ENCODE measurements at places on chromosomes 2 and 18.

- DNase-seq = peak; percentile 89
These were observed 21.9 kb downstream of the TEX44 start for GRCh38 chr2:231614559-231615057.

DNA sequence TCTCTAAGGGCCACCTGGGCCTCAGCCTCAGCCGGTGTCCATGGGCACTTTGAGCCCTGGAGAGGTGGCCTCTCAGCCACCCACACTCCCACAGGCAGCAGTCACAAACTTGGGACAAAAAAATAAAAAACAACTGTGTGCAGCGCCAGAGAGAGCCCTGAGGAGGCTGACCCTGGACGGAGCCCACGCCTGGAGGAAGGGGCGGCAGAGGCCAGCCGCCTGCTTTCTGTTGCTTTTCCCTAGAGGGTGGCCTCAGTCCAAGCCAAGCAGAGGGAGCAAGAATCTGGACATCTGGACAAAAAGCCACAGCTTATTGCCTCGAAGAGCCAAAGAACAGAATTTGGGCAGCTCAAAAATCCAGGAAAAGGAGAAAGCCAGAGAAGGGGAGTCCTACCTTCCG is 43.3 kb upstream of the LDLRAD4 start:
- no peak for DNase-seq

- no peak for DNase-seq
These were observed 160.4 kb downstream of the EXOC6B start for GRCh38 chr2:72665448-72665847.

DNA sequence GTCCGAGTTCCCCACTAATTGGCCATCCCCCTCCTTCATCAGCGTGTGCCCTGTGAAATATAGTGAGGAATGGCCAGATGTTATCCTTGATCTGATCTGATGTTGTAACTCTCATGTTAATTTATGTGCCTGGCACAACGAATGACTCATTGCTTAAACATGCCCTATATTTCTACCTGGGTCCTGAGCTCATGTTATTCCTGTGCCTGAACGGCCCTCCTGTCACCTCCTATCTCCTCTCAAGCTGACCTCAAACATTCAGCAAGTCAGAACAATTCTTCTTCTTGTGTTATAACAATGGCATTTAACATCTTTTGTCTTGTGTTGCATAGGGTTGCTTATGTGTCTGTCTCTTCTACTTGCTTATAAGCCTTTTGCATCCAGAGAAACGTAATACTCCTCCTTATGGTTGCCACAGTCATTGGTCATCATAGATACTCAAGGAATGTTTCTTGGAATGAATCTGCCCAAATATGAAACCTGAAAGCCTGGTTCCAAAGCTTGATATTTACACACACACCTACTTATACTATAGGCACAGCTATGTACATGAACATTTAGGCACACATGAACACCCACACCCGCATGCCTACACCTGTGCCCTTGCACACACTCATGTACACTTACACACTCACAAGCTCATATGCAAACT is 80.2 kb upstream of the PHLPP1 start:
- DNase-seq = no peak

GRCh38 chr2:28547223-28547860 is 51.5 kb downstream of the PLB1 start:
- no peak for DNase-seq

GRCh38 chr18:25647404-25647803 is 295.4 kb upstream of the ZNF521 start:
- DNase-seq = no peak

DNA sequence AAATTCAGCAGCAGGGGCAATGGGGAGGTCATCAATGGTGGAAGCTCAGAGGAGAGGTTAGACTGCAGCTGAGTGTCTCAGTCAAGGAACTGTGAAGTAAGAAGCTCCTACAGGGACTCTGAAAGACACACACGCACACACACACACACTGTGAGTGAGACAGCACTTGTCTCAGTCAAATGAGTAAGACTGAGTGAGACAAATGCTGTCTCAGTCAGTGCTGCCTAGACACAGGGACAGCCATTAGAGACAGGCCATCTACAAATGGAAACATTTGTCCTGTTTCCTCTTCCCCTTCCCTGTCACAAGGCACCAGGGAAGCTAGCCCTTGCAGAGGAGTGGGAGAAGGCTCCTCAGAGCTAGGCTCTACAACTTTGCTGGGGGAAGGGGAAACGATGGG is 577.4 kb upstream of the GCFC2 start:
- DNase-seq = no peak

DNA sequence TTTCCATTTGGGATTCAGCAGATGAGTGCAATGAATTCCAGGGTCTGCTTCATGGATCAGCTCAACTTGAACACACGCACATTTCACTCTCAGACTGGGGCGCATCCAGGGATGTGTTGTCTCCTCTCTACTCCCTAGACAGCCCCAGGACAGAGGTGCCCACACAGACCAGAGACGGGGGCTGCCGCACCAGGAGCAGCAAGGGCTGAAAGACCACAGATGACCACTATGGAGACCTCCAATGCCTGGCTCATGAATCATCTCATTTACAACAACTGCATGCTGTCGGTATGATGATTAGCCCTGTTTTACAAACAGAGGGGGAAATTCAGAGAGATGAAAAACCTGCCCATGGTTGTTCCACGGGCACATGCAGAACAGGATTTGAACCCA is 63.1 kb downstream of the CYP26B1 start:
- no peak for DNase-seq

- no peak for DNase-seq
These were observed 881.8 kb downstream of the SLC4A3 start for GRCh38 chr2:220509096-220509757.

DNA sequence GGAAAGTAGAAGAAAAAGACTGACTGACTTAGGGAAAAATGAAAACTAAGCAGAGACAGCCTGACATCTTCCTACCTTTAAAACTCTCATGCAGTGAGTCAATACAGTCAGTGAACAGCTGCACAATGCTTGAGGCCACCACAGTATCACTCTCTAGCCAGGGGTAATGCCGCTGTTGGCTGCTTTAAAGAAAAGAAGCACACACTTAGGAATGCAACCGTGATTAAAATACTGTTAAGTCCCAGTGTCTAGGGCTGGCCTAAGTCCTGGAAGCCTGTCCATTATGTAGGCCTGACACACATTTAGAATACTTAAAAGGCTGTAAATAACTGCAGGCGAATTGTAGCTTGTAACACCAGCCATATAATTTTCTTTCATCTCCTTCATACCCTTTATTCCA is 50.7 kb downstream of the SIGLEC15 start:
- DNase-seq = no peak

- DNase-seq = no peak
These were observed 46.8 kb downstream of the IMPA2 start for GRCh38 chr18:12028040-12028628.

DNA sequence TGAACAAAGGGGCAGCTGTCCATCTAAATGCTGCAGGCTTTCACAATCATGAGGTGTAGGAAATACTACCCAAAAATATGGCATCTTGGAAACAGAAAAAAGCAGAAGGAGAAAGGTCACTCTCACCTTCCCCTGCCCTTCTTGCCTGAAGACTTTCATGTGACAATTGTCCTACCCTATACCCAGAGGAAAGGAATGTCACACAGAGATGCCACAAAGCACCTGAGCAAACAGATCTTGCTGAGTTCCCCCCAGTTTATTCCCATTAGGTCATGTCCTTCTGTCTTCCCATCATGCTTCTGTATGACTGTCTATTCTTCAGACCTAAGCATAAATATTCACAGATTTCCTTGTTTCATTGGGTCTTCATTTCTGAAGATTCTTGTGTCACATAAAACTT is 116.6 kb upstream of the MSH6 start:
- no peak for DNase-seq

DNA sequence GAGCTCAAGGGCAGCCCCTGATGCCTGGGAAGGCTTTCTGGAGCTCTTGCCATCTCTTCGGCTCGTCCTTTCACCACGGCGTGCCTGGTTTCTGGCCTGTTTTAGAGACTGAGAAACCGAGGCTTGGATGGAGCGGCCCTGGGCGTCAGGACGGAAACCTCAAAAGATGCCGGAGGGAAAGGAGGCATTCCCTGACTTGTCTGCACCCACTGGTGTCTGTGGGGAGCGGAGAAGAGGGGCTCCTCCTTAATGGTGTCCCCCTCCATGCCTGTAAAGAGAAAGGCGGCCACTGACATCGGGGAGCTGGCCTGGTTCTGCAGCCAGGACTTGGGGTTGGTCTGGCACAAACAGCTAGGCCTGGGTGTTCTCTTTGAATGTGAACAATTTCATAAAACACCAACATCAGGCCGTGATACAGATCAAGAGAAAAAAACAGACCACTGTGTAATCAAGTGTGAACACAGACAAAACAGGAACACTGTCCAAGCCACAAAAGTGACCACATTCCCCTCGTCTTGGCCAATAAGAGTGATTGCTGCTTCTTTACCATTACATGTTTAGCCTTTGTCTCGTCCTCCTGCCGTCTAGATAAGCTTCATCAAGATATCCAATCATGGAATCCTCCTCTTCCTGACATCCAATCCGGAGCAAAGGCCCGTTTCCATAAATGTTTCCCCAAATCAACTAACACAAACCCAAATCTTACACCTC is 633 bp upstream of the ILKAP start:
- peak; percentile 58 for DNase-seq

DNA sequence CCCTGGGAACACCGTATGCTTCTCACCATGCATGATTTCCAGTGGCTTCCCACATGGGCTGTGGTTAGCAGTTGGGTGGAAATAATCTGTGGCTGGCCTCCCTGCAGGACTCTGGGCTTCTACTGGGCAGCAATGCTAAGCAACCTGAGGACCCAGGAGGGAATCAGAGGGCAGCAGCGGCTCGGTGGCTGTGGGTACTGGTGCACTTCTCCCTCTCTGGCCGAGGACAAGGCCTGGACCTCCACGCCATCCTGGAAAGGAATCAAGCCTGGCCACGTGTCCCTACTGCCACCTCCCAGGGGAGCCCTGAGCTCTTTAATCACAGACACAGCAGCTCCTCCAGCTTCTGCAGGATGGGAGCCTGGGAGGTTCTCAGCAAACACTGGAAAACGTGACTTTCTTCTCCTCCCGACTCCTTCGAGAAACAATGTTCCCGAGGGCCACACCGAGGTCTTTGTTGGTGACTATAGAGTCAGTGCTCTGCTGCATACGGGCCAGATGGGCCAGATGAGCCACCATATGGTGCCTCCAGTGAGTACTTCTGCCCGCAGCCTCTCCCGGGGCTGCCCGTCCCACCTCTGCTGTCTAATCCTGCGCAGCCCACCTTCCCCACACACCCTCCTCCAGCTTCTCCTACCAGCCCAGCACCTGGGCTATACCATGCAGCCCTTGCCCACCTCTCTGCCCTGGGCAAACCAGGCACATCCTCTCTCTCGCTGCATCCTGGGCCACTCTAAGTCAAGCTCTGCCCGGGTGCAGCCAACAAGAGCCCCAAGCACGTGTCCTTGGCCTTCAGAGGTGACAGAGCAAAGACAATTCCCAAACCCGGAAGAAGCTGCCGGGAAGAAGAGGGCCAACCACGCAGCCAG is 42.8 kb upstream of the OTOS start:
- DNase-seq = no peak

- DNase-seq = no peak
These were observed 376.4 kb downstream of the RBM43 start for GRCh38 chr2:150885236-150885635.

DNA sequence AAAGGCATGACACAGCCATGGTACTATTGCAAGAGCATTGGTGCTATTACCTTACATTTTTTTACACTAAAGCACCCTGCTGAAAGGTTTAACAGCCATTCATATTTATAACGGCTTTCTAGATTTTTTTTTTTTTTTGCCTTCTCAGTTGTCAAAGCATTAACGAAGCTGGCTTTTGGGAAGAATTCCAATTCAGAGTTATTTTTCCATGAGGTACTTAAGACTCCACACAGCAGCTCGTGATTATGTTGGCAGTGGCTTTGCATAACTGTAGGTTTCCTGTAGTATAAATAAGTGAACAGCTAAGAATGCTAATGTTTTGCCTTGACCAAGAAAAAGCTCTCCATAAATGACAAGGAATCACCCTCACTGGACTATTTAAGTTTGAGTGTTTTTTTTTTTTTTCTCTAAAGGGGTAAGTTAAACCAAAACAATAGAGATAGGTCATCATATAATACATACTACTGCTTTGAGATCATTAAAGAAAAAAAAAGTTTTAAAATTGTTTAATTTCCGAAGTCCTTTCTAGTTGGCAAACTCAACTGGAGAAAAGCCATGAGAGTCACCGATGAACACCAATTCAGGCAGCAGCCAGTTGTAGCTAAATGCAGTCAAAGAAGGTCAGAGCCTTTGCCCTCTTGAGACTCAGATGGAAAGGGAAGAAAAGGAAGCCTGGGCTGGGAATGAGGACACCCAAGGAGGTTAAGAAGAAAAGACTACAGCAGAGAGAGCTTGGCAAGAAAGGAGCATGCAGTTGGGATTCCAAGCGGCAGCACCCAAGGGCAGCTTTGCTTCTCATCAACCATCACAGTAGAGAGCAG is 187.4 kb upstream of the NCKAP5 start:
- no peak for DNase-seq

- no peak for DNase-seq
These were observed 12.0 kb upstream of the TMEM18 start for GRCh38 chr2:689237-689636.

GRCh38 chr2:201962774-201963562 is 70.7 kb upstream of the FZD7 start:
- DNase-seq = no peak

DNA sequence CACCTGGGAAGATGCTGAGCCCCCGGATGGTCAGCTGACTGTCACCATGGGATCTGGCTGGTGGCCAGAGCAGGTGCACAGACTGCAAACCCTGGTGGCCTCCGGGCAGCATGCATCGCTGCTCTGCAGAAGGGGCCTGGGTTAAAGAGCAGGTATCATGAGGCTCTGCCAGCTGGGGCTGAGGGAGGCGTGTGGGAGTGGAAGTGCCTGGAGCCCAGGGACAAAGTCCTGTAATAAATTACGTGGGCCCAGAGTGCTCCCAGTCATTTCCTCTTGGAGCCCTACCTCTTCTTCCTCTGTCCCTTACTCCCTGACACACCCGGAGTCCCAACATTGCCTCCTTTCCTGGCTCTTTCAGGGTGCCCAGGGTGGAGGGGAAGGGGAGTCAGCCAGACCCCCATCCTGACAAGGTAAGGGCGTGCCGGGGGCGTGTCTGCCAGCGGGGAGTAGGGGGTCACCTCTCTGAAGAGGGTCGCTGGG is at the start of gene MYO7B:
TSS of gene MYO7B (plus strand) at position 262 of the 480 bp plus-strand sequence. CDS start 24,040 bp downstream, outside the sequence.
- DNase-seq = peak; percentile 88

DNA sequence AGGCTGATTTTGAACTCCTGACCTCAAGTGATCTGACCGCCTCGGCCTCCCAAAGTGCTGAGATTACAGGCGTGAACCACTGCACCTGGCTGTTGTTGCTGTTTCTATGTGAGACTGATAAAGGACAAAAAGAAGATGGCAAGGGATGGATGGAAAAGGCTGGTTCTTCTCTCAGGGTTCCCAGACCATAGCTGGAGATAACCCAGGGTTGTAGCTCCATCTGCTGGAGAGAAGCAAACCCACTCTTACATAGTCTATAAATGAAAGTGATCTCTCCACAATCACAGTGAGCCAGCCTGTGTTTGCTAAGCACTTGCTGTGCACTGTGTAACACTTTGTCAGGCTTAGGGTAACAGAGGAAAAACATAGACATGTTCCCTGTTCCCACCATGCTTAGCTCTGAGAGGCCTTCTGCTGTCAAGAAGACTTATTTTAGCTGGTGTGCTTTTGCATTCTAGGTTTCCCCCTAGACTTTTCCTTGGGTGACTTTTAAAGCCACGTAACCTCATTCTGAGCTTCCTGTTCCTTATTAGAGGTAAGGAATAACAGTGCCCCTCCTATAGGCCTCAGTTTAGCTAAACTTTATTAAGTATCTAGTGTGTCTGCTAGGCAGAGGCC is 49.7 kb downstream of the LIMS1 start:
- DNase-seq = peak; percentile 94

- DNase-seq = no peak
These were observed 17.1 kb upstream of the FABP1 start for GRCh38 chr2:88144914-88145497.

GRCh38 chr2:76332871-76333270 is 622.2 kb upstream of the GCFC2 start:
- no peak for DNase-seq

Measured in kidney (tissue), 22 donors.